ENCODE measurements at places on chromosomes 4 and X.

DNA sequence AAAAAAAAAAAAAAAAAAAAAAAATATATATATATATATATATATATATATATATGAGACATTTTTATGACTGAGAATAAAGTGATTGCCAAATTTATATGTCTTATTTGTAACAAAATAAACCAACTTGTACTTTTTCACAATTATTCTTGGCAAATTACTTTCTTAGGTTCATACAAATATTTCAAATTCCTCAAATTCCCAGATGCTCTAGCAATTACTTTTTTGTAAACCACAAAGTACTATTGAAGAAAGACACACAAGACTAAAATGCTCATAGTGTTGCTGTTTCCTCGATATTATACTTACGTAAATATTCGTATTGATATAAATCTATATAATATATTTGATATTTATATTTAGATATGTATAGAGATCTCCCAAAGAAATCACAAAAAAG lies 390.0 kb downstream of the FAT4 start:
- no peak for DNase-seq

DNA sequence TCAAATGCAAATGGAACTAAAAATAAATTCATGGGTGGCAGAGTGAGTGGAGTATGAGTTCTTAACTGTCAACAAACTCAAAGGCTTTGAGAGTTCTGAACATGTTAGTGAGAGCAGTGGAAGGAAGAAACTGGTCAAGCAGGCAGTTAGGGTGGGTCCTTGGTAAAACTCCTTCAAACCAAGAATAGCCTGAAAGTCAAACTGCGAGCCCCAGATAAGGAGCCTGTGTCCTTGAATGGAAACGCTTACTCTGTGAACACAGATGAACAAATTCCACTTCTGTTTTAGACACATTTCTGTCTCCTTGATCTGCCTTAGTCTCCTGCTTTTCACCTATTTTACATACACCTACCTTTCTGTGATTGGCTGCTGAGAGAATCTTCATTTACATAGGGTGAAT lies 129.4 kb upstream of the PCDH18 start:
- DNase-seq, result no peak

DNA sequence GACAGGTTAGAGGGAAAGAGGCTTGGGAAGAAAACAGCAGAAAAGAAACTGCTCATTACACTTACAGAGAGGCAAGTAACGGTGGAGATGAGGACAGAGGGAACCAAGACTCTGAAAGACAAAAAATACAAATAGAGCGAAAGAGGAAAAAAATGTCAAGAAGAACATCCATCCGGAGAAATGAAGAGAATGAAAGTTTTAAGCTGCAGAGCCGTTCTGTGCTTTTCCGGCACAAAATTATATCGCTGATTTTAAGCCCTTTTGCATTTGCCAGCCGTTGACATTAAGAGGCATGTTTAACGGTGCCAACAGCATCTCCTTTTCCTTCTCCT lies 236 bp downstream of the PCDH10 start:
- DNase-seq, result no peak

DNA sequence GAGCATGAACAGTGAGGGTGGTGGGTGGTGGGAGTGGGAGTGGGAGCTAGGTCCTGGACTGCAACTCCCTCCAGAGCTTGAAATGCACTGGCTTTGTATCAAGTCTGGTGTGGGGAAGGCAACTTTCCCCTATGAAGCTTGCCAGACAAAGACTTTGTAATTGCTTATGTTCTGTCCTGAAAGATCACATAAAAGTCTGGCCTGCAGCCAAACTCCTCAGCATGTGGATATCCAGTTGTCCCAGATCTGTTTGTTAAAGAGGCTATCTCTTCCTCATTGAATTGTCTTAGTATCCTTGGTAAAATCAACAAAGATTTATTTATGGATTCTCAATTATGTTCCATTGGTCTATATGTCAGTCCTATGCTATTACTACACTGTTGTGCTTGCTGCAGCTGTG lies 607.9 kb downstream of the GLUD2 start:
- no peak for DNase-seq

- no peak for DNase-seq
Observed at GRCh38 chr4:142776026-142776425, 70.1 kb downstream of the INPP4B start.

DNA sequence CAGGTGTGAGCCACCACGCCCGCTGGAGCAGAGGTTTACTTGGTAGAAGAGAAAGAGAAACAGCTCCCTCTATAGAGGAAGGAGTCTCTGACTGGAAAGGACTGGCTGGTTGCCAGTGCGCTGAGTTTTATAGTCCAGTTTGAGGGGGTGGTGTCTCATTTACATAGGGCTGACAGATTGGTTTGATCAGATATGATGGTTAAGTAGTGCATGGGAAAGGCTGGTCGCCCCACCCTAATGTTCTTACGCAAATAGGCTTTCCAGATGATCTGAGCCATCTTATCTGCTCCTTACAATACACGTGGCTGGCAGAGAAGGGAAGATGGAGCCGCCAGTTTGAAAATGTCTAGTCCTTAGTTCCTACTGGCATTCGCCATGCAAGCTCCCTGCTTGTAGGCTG lies 439.5 kb downstream of the NAF1 start:
- peak; percentile 16 for DNase-seq

Data from D341Med (cell line).